ENCODE measurements at places on chromosomes 4 and X.

GRCh38 chr4:153564630-153565525 lies 98.7 kb downstream of the TMEM131L start:
- DNase-seq: no peak

GRCh38 chr4:1793496-1793840 lies 375 bp downstream of the FGFR3 start:
- peak; percentile 34 for DNase-seq

- DNase-seq: no peak
Observed at GRCh38 chr4:1371176-1372165, 24.5 kb downstream of the UVSSA start.

- peak; percentile 50 for DNase-seq
Observed at GRCh38 chr4:145179281-145179860, 1.0 kb downstream of the OTUD4 start.

DNA sequence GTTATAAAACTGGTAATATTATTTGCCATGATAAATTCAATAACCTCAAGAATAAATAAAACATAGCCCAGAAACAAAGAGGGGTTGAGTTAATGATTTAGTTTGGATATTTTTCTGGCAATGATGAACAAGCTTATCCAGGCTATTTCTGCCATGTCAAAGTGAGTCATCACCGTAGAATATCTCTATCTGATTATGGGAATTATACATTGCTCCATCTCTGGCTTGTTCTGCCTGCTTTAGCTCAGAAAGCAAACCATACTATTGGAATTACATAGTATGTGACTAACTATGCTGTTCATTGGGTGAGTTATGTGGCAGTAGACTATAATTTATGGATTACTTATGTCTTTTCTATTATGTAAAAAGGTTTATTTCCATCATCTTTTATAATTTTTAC lies 680.1 kb upstream of the AADAT start:
- no peak for DNase-seq

DNA sequence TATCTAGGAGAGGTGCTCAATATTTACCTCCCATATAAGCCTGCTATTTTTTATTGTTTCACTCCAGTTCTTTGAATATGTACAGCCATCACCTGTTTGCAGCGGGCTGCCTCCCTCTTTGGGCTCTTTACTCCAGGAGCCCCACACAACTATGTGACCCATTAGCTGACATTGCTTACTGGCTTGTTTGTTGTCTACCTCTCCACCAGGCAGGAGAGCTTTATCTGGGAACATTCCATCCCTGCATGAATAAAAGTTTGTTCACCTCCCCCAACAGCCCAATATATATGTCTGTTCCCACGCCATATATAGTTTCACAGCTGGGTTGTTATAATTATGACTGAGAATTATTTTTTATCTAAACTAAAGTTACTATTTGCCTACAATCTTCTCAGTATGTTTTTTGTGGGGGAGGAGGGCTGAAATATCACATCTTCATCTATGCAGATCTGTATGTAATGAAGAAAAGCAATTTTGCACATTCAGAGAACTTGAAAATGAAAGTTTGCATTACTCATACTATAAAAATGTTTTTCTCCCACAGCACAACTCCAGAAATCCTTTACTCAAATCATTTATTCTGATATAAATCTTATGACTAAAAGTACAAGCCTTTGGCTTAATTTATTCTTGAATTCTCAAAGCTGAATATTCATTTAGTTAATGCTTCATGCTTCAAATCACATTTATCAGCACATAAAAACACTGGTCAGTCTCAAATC lies 61.2 kb upstream of the DAPP1 start:
- no peak for DNase-seq

GRCh38 chr4:110449947-110450346 lies 26.0 kb upstream of the ENPEP start:
- no peak for DNase-seq

- DNase-seq: no peak
Observed at GRCh38 chrX:31679861-31680260, 608.0 kb upstream of the FTHL17 start.

DNA sequence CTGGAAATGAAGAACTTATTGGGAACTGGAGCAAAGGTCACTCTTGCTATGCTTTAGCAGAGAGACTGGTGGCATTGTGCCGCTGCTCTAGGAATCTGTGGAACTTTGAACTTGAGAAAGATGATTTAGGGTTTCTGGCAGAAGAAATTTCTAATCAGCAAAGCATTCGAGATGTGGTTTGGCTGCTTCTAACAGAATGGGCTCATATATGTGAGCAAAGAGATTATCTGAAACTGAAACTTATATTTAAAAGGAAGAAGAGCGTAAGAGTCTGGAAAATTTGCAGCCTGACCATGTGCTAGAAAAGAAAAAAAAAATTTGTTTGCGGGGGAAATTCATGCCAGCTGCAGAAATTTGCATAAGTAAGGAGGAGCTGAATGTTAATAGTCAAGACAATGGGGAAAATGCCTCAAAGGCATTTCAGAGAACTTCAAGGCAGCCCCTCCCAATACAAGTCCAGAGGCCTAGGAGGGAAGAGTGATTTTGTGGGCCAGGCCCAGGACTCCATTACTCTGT lies 35.9 kb upstream of the PAPSS1 start:
- no peak for DNase-seq

DNA sequence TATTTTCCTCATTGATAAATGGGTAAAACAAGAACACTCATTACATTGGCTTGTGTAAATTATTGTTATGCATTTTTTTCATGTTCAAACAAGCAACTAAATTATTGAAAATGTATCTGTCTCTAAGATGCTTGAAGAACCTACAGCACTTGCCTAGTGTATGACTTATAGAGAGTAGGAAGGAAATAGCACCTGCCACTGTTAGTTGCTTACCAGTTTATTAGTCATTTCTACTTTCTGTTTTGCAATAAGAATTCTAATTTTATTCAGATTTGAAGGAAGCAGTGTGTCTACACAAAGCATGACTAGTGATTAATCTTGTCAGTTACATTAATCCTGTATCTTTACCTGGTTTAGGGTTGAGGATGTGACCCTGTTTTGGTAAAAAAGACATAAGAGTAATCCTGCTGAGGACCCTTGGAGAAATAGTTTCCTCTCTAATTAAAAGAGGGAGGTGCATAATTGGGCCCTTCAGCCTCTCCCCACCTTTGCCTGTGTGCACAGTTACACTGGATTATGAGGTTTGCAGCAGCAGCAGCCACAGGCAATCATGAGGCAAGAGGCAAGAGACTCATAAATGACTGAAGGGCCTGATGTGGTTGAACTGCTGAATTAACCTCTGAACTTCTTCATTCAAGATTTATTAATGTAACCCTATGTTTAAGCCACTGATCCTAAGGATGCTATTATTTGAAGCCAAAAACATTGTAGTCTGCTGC lies 1202.1 kb downstream of the ADGRL3 start:
- no peak for DNase-seq

DNA sequence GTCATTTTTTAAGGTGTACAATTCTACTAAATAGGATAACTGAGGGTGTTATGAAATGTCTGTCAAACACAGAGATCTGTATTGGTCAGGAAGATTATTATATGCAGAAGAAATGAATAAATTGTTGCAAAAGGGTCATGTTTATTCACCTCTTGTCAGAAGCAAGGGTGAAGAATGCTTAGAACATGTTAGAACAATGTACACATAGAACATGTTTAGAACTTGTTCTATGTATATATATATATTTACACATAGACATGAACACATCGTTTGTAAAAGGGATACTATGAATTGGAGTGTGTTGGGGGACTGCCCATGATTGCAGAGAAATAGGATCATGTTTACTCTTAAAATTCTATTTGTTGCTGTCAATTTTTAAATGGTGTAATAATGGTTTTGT lies 28.0 kb upstream of the TMEM150C start:
- no peak for DNase-seq

GRCh38 chr4:169042608-169043007 lies 32.6 kb upstream of the CBR4 start:
- no peak for DNase-seq

DNA sequence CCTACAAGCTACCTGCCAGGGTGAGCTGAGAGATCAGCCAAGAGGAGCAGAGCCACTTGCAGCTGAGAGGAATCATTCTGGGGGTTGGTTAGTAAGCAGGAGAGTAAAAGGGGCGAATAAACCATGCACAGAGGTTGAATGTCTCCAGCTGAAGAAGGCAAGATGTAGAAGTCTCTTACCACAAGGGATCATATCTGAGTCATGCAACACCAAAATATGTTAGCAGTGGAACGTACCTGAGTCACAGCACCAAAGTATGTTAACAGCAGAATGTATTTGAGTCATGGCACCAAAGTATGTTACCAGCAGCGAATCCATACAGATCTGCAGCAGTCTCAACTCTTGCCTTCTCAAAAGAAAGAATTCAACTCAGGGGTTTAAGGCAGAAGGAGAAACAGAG lies 29.9 kb downstream of the C4orf51 start:
- DNase-seq: no peak

DNA sequence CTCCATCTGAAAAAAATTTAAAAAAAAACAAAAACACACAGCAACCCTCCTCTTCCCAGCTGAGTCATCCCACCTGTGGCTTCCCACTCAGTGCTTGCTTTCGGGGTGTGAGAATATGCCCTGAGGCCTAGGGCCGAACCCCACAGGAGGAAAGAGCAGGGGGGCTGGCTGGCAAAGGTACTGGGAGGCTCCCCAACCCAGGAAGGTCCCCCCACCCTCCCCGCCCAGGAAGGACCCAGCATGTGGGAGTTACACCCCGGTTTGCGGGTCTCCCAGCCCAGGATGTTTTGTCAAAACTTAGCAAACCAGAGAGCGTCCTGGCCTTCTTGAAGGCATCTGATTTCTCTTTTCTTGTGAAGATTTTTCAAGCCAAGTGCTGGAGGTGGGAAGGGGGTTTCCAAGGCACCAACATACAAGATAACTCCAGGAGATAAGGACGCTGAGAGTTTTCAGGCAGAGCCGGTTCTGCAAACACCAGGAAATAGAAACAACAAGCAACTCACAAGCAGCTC lies 25.7 kb upstream of the CSF2RA start:
- no peak for DNase-seq

GRCh38 chr4:110104661-110105060 lies 93.8 kb downstream of the ELOVL6 start:
- DNase-seq: no peak

- DNase-seq: no peak
Observed at GRCh38 chrX:129748305-129748704, 9.5 kb downstream of the XPNPEP2 start.

DNA sequence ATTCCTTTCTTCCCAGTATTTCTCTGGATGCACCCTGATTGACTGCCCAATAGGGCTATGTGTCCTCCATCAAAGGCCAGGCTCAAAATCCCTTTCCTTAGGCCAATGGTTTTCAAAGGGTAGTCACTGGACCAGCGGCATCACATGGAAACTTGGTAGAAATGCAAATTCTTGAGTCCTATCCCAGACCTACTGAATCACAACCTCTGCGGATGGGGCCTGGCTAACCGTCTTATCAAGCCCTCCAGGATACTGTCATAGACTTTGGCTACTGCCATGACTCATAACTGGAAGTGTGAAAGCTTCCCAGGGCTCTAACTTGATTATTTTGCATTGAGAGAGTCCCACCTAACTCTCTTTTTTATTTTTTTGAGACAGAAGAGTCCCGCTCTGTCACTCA lies 71.9 kb upstream of the TFDP3 start:
- no peak for DNase-seq

GRCh38 chrX:3950373-3950772 lies 236.9 kb upstream of the PRKX start:
- DNase-seq: no peak

Data from HTR-8/SVneo (cell line).